KBM-7 (cell line): ENCODE measurements at places on chromosomes 11 and 22.
A peak's percentile ranks its signal among the peaks of the same experiment; 100 is the strongest.

DNA sequence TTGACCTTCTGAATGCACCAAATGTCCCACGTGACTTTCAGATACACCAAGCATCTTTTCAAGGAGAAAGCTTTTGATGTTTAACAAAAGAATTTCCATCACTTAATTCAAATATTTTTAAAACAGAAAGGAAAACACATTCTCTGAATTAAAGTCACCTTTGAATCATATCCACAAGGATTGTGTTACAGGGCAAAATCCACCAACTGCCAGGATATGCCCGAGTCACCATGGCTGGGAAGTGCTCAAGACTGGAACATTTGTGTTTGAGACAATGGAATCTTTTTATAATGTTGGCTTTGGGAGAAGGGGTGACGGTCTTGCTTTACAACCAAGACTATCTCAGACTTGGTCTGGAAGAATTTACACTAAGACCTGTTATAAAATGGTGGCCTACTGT is 40.8 kb downstream of the BID start:
- DNase-seq, result no peak

DNA sequence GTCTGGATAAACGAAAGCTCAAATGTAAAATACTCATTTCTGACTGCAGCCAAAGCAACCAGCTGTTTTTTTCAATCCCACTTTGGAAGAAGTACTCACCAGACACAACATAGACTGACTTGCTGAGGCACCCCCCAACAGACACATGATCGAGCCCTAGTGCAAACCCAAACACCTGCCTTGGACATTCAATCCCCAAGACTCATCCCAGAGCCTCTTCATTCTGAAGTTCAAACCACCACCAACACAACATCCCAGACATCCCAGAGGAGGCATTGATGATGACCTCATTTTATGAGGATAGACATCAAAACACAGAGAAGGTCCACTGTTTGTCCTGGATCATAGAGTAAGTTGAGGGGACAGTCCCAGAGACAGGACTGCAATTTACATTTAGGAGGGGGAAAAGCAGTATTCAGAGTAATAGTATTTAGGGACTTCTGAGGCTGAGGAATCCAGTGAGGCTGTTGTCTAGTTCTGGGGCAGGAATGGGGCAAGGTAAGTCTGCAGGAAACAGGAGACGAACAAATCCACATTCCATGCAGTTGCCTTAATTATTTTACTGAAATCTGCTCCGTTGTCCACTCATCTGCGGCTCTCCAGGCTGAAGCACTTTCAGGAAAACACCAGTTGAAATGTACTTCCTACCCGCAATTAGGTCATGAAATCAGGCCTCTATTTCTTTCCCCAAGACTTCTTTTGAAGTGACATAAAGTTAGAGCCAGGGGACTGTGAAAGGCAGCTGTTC is 54.8 kb downstream of the CLPB start:
- DNase-seq, result no peak

DNA sequence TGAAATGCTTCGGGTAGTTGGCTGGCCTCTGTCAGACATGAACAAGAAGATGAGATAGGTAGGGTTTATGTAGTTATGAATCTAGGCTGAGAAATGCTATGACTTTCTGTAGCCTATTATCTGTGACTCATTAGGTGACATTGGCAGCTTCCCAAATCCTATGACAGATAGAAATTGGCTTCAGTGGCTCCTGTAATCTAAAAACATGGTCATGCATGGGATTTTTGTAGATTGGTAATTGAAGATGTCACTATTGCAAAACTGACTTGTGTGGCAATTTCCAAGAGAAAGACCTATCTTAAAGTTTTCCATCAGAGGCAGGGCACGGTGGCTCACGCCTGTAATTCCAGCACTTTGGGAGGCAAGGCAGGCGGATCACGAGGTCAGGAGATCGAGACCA is 29.4 kb upstream of the GRIK4 start:
- no peak for DNase-seq

- no peak for DNase-seq
These were observed 138.5 kb downstream of the TTC28 start for GRCh38 chr22:28541137-28541536.

DNA sequence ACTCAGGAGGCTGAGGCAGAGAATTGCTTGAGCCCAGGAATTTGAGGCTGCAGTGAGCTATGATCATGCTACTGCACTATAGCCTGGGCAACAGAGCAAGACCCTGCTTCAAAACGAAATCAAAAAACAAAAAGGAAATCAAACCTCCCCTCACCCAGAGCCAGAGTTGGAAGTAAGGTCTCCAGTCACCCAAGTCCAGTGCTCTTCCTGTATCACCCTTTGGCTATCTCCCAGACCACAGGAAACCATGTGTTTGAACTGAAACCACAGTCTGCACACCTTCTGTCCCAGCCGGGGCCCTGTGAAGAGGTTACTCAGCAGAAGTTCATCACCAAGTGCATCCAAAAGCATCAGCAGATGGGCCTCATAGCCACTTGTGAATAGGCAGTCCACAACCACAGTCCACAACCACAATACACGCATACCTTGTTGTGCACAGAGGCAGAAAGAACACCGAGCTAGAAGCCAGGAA is 4.6 kb downstream of the MYH9 start:
- DNase-seq, result peak; percentile 50

- peak; percentile 79 for DNase-seq
These were observed 6.0 kb upstream of the MALAT1 start for GRCh38 chr11:65492637-65493366.

DNA sequence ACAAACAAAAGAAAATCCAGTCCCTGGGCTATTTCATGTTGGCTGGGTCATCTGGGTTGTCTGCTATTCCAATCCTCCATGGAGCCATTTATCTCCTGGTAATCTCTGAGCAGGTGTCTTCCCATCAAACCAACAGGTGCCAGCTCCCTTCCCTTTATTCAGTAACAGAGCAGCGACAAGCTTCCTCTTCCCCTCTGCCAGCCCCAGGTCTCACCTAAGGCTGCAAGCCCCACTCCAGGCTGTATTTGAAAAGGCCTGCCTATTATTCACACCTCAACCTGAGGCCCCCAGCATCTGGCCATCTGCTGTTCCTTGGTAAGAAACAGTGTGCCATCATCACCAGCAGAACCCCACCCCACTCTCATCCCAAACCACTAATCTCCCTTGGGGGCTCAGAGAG is 436.2 kb downstream of the BUD13 start:
- DNase-seq, result no peak

DNA sequence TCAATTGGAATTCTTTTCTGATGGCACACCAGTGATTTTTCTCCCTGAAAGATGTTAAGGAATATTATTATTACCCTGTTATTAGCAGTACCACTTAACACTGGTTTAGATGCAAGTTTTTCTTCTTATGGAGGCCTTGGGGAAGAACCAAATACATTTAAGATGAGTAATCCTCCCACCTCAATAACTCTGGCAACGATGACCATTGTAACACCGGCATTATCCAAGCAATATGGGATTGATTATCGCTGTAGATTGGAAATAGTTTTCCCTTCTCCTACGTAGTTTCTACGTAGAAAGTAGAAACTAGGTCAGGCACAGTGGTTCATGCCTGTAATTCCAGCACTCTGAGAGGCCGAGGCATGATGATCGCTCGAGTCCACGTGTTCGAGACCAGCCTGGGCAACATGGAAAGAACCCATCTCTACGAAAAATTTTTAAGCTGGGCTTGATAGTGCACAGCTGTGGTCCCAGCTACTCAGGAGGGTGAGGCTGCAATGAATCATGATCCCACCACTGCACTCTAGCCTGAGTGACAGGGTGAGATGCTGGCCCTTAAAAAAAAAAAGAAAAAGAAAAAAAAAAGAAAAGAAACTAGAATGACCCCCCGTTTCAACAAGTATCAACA is 45.5 kb downstream of the PACSIN2 start:
- DNase-seq, result no peak

GRCh38 chr22:20014526-20015186 is 2.0 kb downstream of the ARVCF start:
- DNase-seq, result no peak

DNA sequence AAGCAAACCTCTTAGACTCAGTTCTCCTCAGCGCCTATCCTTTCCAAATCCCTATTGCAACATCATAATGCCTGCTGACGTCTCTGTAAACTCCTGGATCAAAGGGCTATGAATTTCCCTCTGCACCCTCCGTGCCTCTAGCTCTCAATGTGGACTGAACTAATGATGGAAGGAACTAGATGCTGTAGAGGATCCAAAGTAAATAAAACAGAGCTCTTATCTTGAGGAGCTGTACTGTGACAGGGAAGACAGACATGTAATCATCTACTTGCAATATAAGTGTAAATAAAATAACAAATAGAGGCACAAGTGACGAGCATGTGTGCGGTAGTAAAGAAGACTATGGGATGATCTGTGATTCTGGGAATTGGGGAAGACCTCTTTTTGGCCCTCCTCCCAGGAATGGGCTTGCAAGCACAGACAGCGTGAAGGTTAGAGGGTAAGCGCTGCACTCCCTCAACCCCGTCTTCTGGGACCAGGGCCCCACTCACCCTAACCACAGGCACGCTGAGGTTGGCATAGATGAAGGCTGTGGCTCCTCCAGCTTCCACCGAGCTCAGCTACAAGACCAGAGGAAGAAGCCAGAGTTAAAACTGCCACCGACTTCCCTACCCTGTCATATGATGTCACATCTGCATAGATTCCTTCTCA is 42.2 kb downstream of the P4HA3 start:
- DNase-seq, result peak; percentile 27
